ENCODE measurements at places on chromosomes 1 and 21.

- no peak for DNase-seq
Measured at GRCh38 chr1:211825980-211826379, 4.6 kb downstream of the LPGAT1 start.

DNA sequence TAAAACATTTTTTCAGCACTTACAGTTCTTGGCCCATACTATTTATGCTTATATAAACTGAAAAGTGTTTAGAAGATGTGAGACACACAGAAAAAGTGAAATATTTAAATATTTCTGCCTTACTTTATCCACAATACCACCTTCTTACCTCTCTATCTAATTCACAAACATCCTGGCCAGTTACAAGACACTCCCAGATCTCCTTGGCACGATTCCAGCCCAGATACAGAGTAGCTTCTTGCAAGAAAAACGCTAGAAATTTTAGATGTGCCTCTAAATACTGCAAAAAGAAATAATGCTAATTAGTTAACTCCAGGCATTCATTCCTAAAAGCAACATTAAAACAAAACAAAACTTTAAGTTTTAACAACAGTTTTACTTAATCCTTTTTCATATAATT lies 68.4 kb downstream of the USP24 start:
- no peak for DNase-seq

DNA sequence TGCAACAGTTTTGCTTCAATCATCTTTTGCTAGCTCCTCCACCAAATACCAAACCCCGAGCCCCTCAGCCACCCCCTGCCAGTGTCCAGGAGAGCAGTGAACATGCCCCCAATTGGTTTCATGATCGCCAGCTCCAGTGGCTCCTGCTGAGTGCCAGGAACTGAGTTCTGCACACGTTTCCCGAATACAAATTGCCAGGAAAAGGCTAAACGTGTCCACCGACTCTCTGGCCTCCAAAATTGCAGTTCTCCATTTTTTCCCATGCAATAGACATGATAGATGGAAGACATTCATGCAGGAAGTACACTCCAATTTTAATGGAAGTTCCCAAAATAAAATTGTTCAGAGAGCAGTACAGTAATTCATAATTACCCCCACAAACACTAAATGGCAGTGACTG lies 101.3 kb downstream of the SPSB1 start:
- DNase-seq: no peak

- no peak for DNase-seq
Measured at GRCh38 chr1:231284441-231284840, 43.4 kb downstream of the GNPAT start.

GRCh38 chr1:32618673-32619221 lies 31.6 kb downstream of the ZBTB8OS start:
- no peak for DNase-seq

DNA sequence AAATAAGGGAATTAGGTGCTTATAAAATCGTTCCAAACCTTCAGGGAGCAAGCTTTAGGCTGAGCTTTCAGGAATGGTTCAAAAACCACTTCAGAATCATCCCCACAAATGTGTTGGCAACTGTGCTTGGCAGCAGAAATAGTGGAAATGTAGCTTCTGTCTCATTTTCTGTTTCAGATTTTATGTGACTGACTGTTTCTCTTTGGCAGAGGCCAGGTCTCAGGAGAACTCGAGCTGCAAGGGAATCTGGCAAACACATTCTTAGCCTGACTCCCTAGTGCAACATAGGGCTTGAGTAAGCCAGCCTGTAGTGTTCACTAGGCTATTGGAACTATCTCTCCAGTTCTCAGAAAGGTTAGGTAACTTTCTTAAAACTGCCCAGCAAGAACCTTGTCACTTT lies 128.6 kb downstream of the PLA2G4A start:
- no peak for DNase-seq

DNA sequence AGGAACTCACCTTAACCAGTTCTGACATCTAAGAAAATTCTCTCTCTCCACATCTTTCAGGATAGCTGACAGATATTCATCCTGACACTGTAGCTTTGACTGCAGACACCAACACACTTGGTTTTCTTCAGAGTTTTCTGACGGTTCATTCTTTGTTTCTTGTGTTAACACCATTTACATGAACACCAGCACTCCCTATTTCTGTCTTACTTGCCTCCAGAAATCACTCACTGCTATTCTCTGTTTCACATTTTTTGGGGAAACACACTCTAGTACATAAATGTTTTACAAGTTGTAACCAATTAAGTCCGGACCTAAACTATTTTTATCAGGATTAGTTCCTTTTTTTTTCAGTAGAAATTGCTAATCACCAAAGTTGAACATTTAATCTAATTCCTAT lies 15.4 kb downstream of the FLVCR1 start:
- DNase-seq: no peak

GRCh38 chr1:188463919-188464318 lies 1635.2 kb downstream of the PLA2G4A start:
- DNase-seq: no peak

GRCh38 chr1:109412551-109412950 lies 13.7 kb downstream of the PSMA5 start:
- DNase-seq: no peak

DNA sequence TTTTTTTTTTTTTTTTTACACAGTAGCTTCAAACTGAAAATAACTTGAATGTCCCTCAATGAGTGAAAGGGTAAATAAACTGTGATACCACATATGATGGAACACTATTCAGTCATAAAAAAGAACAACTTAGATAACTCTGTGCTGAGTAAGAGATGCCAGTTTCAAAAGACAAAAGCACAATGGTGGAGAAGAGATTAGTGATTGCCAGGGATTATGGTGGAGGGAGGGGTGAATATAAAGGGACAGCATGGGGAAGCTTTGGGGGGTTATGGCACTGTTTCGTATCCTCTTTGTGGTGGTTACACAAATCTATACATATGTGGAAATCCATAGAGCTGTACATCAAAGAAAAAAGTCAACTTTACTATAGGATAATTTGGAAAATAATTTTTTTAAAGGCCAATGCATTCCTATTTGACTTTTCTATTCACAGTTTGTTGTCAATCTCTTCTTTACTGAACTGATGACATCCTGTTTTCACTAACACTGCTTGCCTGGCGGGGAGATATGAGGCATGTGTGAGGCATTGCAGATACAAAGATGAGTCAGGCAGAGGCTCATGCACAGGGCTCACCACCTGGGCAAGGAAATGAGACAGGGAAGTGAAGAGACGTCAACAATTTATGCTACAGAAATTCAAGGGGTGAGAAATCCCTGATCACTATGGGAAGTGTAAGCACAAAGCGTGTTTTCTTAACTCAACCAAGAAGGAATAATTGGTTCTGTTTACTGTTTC lies 302.7 kb downstream of the DUSP10 start:
- DNase-seq: peak; percentile 82

DNA sequence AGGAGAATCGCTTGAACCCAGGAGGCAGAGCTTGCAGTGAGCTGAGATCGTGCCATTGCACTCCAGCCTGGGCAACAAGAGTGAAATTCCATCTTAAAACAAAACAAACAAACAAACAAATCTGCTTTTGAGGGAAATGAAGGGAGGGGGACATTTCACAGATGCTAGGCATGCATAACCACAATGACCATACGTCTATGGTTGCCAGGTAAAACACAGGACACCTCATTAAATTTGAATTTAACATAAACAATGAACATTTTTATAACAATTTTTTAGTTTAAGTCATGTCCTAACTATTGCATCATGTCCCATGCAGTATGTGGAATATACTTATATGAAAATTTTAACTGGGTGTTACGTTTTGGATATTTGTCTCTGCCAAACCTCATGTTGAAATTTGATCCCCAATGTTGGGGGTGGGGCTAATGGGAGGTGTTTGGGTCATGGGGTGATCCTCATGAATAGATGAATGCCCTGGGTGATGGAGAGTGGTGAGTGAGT lies 31.0 kb upstream of the ZBTB18 start:
- DNase-seq: no peak

DNA sequence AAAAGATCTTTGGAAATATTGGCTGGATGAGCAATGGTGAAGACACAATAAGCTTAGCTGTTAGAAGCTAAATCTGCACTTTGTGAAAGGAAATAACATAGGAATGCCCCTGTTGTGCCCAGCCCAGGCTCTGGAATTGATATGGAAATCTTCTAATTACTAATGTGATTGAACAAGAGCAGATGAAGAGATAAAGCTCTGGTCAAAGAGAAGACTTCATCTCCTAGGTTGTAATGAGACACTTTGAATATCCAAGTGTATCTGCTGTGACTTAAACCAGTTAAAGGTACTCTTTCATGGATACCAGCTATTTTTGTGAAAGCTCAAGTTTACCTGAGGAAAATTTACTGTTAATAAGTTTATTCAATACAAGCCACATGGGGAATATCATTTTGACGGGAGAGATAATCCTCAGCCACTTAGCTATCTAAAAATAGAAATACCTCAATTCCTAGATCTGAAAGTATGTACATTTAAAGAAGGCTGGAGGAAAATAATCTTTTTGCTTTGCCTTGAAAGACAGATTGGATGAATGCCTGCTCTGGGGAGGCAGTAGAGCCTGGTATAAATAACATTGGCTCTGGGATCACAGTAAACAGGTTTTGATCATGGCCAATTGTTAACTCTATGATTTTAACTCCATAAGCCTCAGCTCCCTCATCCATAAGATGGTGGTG lies 494.0 kb upstream of the B3GALT2 start:
- DNase-seq: no peak

DNA sequence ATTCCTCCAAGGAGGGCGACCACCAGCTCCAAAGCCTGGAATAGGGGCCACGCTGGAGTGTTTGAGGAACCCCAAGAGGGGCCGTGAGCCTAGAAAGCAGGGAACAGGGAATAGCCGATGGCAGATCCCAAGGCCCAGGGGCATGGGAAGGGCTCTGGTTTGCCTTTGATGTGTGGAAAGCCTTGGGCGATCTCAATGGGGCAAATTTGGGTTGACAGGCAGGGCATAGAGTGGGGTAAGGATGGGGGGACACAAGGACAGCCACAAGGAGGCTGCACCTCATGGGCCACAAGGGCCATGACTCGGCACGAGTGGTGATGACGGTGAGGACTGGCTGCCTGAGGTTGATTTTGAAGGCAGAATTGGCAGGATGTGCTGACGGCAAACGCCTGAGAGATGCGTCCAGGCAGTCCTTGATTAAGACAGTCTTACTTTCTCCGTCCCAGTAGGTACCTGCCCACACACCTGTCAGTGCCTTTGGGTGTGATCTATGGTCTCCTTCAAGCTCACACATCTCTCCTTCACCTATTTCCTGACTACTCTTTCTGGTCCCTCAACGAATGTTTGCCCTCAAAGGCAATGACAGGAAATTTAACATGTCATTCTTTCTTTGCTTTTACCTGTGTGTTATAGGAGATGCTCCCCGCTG lies 2.0 kb upstream of the TMPRSS3 start:
- no peak for DNase-seq

DNA sequence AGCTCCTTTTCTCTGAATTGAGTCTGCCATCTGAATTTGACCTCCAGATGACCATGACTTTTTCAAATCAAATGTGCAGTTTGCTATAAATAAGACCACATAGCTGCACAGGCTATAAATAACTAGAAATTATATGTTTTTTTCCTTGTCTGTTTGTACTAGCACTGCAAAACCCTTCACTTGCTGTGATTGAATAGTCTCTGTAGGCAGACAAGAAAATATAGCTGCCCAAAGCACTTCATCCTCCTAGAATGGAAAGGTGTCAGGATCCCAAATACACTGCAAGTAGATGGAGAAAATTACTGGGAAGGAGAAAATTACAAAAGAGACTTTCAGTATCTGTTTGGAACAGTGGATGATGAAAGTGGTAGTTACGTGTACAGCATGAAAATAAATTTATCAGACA lies 175.8 kb downstream of the APP start:
- no peak for DNase-seq

- DNase-seq: no peak
Measured at GRCh38 chr1:37795340-37796125, 1.9 kb downstream of the MANEAL start.

- no peak for DNase-seq
Measured at GRCh38 chr1:201329801-201330200, 46.5 kb downstream of the PKP1 start.

GRCh38 chr1:17776426-17776825 lies 21.3 kb downstream of the ACTL8 start:
- no peak for DNase-seq

GRCh38 chr1:76998582-76999223 lies 131.4 kb downstream of the ST6GALNAC5 start:
- peak; percentile 52 for DNase-seq

- DNase-seq: no peak
Measured at GRCh38 chr1:33836911-33837310, 27.0 kb upstream of the HMGB4 start.

DNA sequence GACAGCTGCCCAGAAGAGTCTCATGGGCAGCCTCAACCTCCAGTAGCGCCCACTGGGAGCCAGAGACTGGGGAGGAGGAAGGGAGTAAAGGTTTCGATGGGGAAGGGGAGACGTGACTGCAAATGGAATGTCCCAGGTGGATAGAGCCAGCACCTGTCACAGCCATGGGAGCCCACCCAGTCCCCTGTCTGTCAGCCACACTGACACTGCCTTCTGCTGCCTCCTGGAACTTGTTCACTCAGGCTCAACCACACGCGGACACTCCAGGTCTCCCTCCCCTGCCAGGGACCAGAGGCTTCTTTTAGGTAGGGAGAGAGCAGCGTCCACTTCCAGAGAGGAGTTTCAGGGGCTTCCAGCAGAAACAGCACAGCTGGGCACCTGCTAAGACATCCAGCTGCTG lies 346.3 kb downstream of the NPHP4 start:
- no peak for DNase-seq

GRCh38 chr1:187894349-187894748 lies 1065.6 kb downstream of the PLA2G4A start:
- DNase-seq: no peak

DNA sequence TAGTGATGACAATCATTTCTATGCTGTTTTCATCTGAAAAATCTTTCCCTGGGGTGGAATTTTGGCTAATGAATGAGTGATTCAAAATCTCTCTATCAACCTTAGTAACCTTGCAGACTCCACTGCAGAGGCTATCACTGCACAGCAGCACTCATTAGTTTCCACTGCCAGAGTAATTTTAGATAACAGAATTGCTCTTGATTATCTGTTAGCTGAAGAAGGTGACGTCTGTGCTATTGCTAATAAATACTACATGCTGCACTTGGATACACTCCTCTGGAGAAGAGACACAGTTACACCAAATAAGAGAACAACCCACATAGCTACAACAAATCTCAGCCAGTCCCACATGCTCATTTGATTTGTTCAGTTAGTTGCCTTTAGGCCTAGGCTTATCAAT lies 1348.4 kb downstream of the NCAM2 start:
- DNase-seq: no peak

DNA sequence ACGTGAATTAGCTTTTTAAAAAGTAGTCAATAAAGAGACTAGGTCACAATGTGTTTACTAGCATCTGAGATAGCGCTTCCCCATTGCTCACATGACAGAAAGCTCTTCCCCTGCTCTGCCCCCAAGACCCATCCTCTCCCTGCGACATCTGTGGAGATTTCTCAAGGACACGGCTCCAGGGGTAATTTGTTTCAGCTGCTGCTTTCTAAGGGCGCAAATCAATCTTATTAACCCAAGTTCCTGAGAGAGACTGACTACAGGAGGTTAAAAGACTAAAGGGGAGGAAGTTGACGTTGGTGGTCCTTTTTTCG lies at the start of gene MYOCOS:
Gene MYOCOS (plus strand): TSS at position 92 of the 311 bp plus-strand sequence. CDS start 1,641 bp downstream, outside the sequence.
- DNase-seq: no peak

All from Panc1 (cell line).